ENCODE measurements at places on chromosomes 16 and 17.

DNA sequence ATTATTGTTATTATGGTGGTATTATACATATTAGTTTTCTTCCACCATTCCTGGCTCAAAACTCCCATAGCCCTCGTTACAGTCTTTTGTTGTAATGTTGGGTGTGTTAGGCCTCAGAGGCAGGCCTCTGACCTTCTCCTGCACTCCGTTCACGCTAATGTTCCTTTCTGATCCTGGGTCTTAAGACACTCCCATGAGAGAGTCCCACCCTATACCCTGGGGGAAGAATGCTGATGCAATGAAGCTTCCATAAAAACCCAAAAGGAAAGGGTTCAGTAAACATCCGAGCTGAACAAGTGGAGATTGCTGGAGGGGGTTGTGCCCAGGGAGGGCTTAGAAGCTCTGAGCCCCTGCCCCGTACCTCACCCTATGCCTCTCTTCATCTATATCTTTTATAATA is 141.3 kb upstream of the NETO2 start:
- H3K27ac ChIP-seq = no peak overlapping the region
- H3K4me3 ChIP-seq = no peak overlapping the region
- no peaks in the 10 kb centered on the region for H3K36me3 ChIP-seq
- DNase-seq = no peak
- H3K4me1 ChIP-seq = no peaks in the 10 kb centered on the region

DNA sequence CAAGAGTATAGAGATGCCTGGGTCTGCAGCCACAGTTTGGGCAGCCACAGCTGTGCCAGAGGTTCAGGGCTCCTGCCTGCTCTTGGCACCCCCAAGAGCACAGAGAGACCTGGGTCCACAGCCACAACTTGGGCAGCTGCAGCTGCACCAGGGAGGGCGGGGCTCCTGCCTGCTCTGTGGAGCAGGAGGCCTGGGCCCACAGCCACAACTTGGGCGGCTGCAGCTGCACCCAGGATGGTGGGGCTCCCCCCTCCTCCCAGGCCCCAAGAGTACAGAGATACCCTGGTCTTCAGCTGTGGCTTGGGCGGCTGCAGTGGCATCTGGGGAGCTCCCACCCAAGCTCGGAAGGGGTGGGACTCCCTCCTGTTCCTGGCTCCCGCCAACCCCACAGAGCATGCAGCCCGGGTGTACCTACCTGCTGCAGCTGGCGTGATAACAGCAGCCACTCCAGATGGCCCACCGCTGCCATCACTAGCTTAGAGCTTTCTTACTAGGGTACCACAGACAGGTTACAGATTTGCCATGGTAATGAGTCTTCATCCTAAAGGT is 72.7 kb downstream of the PHKB start:
- no peaks in the 10 kb centered on the region for H3K36me3 ChIP-seq
- no peak overlapping the region for H3K4me3 ChIP-seq
- no peak for DNase-seq
- no peak overlapping the region for H3K27ac ChIP-seq
- no peaks in the 10 kb centered on the region for H3K27me3 ChIP-seq
- H3K4me1 ChIP-seq = no peaks in the 10 kb centered on the region

DNA sequence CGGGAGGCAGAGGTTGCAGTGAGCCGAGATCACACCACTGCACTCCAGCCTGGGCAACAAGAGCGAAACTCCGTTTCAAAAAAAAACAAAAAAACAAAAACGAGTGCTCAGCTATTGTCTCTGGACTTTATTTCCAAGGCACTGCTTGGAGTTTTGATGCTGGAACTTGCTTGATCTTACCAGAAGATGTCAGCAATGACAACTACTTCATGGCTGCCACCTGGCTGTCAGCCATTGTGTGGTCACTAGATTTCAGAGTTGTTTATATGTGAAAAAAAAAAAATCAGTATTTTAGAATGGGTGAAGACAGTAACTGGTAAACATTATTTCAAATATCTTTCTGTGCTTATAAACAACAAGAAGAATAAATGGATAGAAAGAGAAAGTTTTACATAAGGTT is 26.3 kb upstream of the OR4D1 start:
- DNase-seq = no peak
- H3K36me3 ChIP-seq = no peaks in the 10 kb centered on the region
- peaks cover 4% of the 10 kb centered on the region for H3K27me3 ChIP-seq
- H3K27ac ChIP-seq = no peak overlapping the region

GRCh38 chr17:8072729-8073461 is 14.6 kb downstream of the ALOX12B start:
- H3K4me1 ChIP-seq = peaks cover 10% of the 10 kb centered on the region
- no peak overlapping the region for H3K27ac ChIP-seq
- peak overlapping the region; percentile 30 for H3K4me3 ChIP-seq
- DNase-seq = no peak
- H3K27me3 ChIP-seq = no peaks in the 10 kb centered on the region
- H3K36me3 ChIP-seq = no peaks in the 10 kb centered on the region

GRCh38 chr17:71111934-71112333 is 942.6 kb downstream of the KCNJ2 start:
- no peaks in the 10 kb centered on the region for H3K36me3 ChIP-seq
- H3K4me1 ChIP-seq = no peaks in the 10 kb centered on the region
- no peak for DNase-seq
- no peak overlapping the region for H3K27ac ChIP-seq
- H3K27me3 ChIP-seq = no peaks in the 10 kb centered on the region
- H3K4me3 ChIP-seq = no peak overlapping the region

- H3K27me3 ChIP-seq = no peaks in the 10 kb centered on the region
- H3K27ac ChIP-seq = no peak overlapping the region
These were observed 13.4 kb downstream of the C17orf58 start for GRCh38 chr17:67982686-67983382.

- H3K36me3 ChIP-seq = no peaks in the 10 kb centered on the region
- H3K4me3 ChIP-seq = no peak overlapping the region
- H3K4me1 ChIP-seq = peaks cover 23% of the 10 kb centered on the region
- no peaks in the 10 kb centered on the region for H3K27me3 ChIP-seq
- no peak overlapping the region for H3K27ac ChIP-seq
These were observed 18.1 kb downstream of the EPN2 start for GRCh38 chr17:19255279-19255678.

- no peaks in the 10 kb centered on the region for H3K27me3 ChIP-seq
- no peak for DNase-seq
- no peak overlapping the region for H3K4me3 ChIP-seq
- peaks cover 26% of the 10 kb centered on the region for H3K4me1 ChIP-seq
- H3K36me3 ChIP-seq = peaks cover 47% of the 10 kb centered on the region
These were observed 23.5 kb downstream of the NFE2L1 start for GRCh38 chr17:48071654-48072053.

GRCh38 chr17:5621026-5621425 is 36.7 kb upstream of the NLRP1 start:
- no peaks in the 10 kb centered on the region for H3K4me1 ChIP-seq
- no peak overlapping the region for H3K4me3 ChIP-seq
- H3K27ac ChIP-seq = no peak overlapping the region
- no peak for DNase-seq
- no peaks in the 10 kb centered on the region for H3K36me3 ChIP-seq
- no peaks in the 10 kb centered on the region for H3K27me3 ChIP-seq

DNA sequence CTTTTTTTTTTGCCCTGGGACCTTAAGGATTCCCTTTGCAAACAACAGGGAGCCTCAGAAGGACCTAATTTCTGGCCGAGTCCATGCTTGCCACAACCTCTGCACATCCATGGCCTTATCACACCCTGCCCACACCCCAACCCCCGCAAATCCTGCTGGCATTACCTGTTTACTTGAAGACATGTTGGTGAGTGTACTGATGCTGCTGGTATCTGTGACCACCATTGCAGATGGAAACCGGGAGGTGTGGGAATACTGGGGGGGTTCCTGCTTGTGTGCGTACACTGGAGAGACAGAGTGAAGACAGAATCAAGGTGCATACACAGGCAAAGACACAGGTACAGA is 46.0 kb downstream of the HNF1B start:
- H3K4me3 ChIP-seq = no peak overlapping the region
- H3K36me3 ChIP-seq = no peaks in the 10 kb centered on the region
- H3K27ac ChIP-seq = no peak overlapping the region
- no peak for DNase-seq
- H3K4me1 ChIP-seq = no peaks in the 10 kb centered on the region

- H3K4me3 ChIP-seq = no peak overlapping the region
- no peak for DNase-seq
- H3K27ac ChIP-seq = peak overlapping the region; percentile 46
- no peaks in the 10 kb centered on the region for H3K27me3 ChIP-seq
These were observed 21.7 kb upstream of the ERCC4 start for GRCh38 chr16:13898233-13898632.

DNA sequence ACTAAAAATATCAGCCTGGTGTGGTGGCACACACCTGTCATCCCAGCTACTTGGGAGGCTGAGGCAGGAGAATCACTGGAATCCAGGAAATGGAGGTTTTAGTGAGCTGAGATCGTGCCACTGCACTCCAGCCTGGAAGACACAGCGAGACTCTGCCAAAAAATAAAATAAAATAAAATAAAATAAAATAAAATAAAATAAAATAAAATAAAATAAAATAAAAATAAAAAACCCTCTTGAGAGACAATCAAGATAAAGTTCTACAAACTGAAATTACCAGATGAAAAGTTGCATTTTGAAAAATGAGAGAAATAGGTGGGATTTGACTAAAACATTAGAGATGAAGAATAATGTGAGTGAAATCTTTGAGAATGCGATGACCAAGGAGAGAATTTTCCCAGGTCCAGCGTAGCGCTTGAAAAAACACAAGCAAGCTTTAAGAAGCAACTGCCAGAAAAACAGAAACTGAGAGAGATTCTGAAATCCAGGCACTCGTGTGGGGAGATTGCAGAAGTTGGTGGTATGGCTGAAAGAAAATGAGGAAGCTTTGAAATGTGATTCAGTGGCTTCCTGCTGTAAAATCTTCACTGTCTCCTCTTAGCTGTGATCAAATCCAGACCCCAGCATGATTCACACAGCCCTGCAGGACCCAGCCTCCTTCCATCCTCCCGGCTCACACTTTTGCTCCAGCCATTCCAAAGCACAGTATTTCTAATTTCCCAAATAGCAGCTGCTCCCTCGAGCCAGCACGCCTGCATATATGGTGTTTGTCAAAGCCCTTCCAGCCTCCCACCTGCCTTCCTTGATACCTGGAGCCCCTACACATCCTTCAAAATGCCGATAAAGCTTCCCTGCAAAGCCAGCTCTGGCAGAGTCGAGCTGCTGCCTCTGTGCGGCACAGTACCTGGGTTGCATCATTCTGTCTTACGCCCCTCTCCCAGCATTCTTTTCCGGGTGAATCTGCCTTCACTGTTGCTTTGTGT is 8.2 kb upstream of the CD300E start:
- no peaks in the 10 kb centered on the region for H3K36me3 ChIP-seq
- no peak for DNase-seq
- H3K4me1 ChIP-seq = no peaks in the 10 kb centered on the region
- peaks cover 16% of the 10 kb centered on the region for H3K27me3 ChIP-seq
- H3K27ac ChIP-seq = no peak overlapping the region

GRCh38 chr16:88921591-88921990 is 55.1 kb upstream of the PABPN1L start:
- peak overlapping the region; percentile 53 for H3K27ac ChIP-seq
- peak overlapping the region; percentile 44 for H3K4me3 ChIP-seq
- no peaks in the 10 kb centered on the region for H3K27me3 ChIP-seq
- H3K4me1 ChIP-seq = peaks cover 36% of the 10 kb centered on the region
- no peak for DNase-seq

- no peaks in the 10 kb centered on the region for H3K27me3 ChIP-seq
- H3K4me3 ChIP-seq = no peak overlapping the region
- no peak overlapping the region for H3K27ac ChIP-seq
- no peaks in the 10 kb centered on the region for H3K4me1 ChIP-seq
- no peaks in the 10 kb centered on the region for H3K36me3 ChIP-seq
- no peak for DNase-seq
These were observed 580.4 kb upstream of the HSBP1 start for GRCh38 chr16:83227336-83227735.

GRCh38 chr17:57451191-57451590 is 194.9 kb downstream of the MSI2 start:
- peaks cover 3% of the 10 kb centered on the region for H3K4me1 ChIP-seq
- H3K4me3 ChIP-seq = no peak overlapping the region
- no peaks in the 10 kb centered on the region for H3K27me3 ChIP-seq
- H3K27ac ChIP-seq = no peak overlapping the region
- DNase-seq = no peak
- H3K36me3 ChIP-seq = no peaks in the 10 kb centered on the region

GRCh38 chr16:31076319-31076718 is 2.1 kb downstream of the ZNF646 start:
- peaks cover 4% of the 10 kb centered on the region for H3K36me3 ChIP-seq
- no peak for DNase-seq
- no peak overlapping the region for H3K27ac ChIP-seq
- H3K27me3 ChIP-seq = no peaks in the 10 kb centered on the region
- peaks cover 20% of the 10 kb centered on the region for H3K4me1 ChIP-seq

GRCh38 chr16:68309799-68310198 is 947 bp downstream of the SLC7A6OS start:
- peak overlapping the region; percentile 94 for H3K27ac ChIP-seq
- DNase-seq = no peak
- H3K27me3 ChIP-seq = no peaks in the 10 kb centered on the region
- H3K4me3 ChIP-seq = peak overlapping the region; percentile 96
- H3K36me3 ChIP-seq = peaks cover 8% of the 10 kb centered on the region

GRCh38 chr16:50326835-50327465 is 41.8 kb downstream of the BRD7 start:
- no peak overlapping the region for H3K27ac ChIP-seq
- H3K27me3 ChIP-seq = no peaks in the 10 kb centered on the region
- H3K36me3 ChIP-seq = peaks cover 75% of the 10 kb centered on the region
- H3K4me3 ChIP-seq = no peak overlapping the region

DNA sequence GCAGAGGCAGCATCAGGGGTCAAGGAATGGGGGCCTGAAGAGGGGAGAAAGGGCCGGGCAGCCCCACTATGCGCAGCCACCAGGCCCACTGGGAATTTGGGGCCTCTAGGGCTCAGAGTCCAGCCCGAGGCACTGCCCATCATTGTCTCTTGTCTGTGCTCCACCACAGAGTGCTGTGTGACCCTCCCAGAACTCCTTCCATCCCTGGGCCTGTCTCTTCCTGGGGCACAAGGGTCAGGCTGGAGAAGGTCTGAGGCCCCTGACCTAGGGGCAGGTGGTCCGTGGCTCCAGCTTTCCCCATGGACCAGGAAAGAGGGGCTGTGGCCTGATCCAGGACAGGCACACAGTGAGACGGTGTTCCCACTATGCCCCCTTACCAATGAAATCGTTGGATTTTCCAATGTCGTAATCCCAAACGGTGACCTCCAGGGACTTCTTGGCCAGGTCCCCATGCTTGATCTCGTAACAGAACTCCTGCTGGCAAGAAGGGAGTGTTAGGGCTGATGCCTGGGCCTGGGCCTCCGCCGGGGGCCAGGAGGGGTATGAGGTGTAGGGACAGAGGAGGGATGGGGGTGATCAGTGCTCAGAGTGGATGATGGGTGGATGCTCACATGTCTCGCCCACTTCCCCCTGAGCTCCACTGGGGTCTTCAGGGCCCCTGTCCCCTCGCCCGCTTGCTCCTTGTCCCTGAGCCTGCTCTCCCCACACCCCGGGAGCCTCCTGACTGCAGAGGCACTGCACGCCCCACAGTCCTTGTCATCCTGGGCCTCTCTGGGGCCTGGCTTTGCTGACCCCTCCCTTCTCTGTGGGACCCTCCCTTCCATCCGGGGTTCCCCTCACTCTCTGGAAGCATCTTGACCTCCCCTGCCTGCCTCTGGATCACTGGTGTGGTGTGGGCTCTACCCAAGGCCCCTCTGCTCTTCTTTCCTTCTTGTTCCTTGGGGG is 10.7 kb downstream of the SCGB1C2 start:
- peak; percentile 35 for DNase-seq
- no peaks in the 10 kb centered on the region for H3K36me3 ChIP-seq
- no peaks in the 10 kb centered on the region for H3K4me1 ChIP-seq
- peaks cover 7% of the 10 kb centered on the region for H3K27me3 ChIP-seq
- no peak overlapping the region for H3K4me3 ChIP-seq
- no peak overlapping the region for H3K27ac ChIP-seq

- H3K27ac ChIP-seq = peak overlapping the region; percentile 96
- H3K27me3 ChIP-seq = no peaks in the 10 kb centered on the region
- DNase-seq = no peak
These were observed 71.3 kb downstream of the TMC6 start for GRCh38 chr17:78057113-78057740.

All from psoas muscle (tissue), 8 donors.